ENCODE measurements at places on chromosomes 6 and 20.

GRCh38 chr6:135699705-135700104 is 151.8 kb upstream of the PDE7B start:
- DNase-seq: no peak
- no peak overlapping the region for H3K4me3 ChIP-seq
- no peak overlapping the region for H3K27ac ChIP-seq
- H3K27me3 ChIP-seq: peaks cover 12% of the 10 kb centered on the region

- H3K4me1 ChIP-seq: no peaks in the 10 kb centered on the region
- H3K27me3 ChIP-seq: no peaks in the 10 kb centered on the region
- H3K27ac ChIP-seq: no peak overlapping the region
- no peak overlapping the region for H3K4me3 ChIP-seq
- H3K36me3 ChIP-seq: no peaks in the 10 kb centered on the region
Measured at GRCh38 chr20:16842486-16843120, 94.4 kb downstream of the OTOR start.

GRCh38 chr6:80988286-80988685 is 764.2 kb downstream of the TENT5A start:
- H3K27me3 ChIP-seq: no peaks in the 10 kb centered on the region
- H3K4me3 ChIP-seq: no peak overlapping the region
- H3K27ac ChIP-seq: no peak overlapping the region
- no peaks in the 10 kb centered on the region for H3K4me1 ChIP-seq

- peaks cover 45% of the 10 kb centered on the region for H3K4me1 ChIP-seq
- H3K27ac ChIP-seq: peak overlapping the region; percentile 81
- H3K4me3 ChIP-seq: no peak overlapping the region
- H3K27me3 ChIP-seq: no peaks in the 10 kb centered on the region
Measured at GRCh38 chr6:42938987-42939809, 9.9 kb downstream of the CNPY3 start.

DNA sequence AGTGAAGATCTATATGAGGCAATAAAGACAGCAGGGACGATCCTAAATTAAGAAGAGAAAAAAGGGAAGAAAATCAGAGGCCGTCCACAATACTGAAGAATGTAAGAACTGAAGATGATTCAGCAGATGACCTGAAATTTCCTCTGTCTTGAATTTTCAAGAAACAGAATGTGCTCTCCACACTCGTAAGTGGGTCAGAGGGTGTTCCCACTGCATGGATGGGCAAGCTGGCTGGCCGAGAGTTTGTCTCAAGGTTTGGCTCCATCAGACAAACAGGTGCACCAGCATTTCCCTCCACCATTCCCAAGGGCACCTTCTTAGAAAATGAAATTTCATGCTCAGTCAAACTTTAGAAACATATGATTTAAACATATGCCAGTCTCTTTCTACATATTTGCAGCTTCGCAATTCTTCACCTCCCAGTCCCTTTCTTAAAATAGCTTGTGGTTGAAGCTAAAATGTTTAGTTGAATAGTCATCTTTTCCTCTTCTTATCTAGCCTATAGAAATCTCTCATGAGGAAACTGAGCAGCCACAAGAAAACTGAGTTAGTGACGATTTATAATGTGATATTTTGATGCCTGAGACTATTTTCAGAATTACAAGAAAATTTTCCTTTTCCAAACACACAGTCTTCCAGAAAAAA is 576.4 kb downstream of the PRKN start:
- peaks cover 4% of the 10 kb centered on the region for H3K4me1 ChIP-seq

GRCh38 chr6:139698526-139699176 is 324.2 kb upstream of the CITED2 start:
- peaks cover 2% of the 10 kb centered on the region for H3K4me1 ChIP-seq
- H3K4me3 ChIP-seq: no peak overlapping the region
- H3K27me3 ChIP-seq: no peaks in the 10 kb centered on the region
- no peak for DNase-seq

GRCh38 chr20:39855056-39855455 is 834.0 kb downstream of the MAFB start:
- H3K27ac ChIP-seq: no peak overlapping the region
- no peak for DNase-seq
- H3K4me3 ChIP-seq: no peak overlapping the region
- H3K36me3 ChIP-seq: no peaks in the 10 kb centered on the region

- H3K36me3 ChIP-seq: no peaks in the 10 kb centered on the region
- H3K4me1 ChIP-seq: no peaks in the 10 kb centered on the region
- no peak overlapping the region for H3K27ac ChIP-seq
Measured at GRCh38 chr6:150482883-150483409, 114.1 kb downstream of the IYD start.

GRCh38 chr6:16766043-16766536 is 4.8 kb upstream of the ATXN1 start:
- no peak overlapping the region for H3K27ac ChIP-seq
- peaks cover 11% of the 10 kb centered on the region for H3K36me3 ChIP-seq
- H3K4me3 ChIP-seq: no peak overlapping the region
- no peaks in the 10 kb centered on the region for H3K27me3 ChIP-seq
- no peak for DNase-seq
- peaks cover 12% of the 10 kb centered on the region for H3K4me1 ChIP-seq

DNA sequence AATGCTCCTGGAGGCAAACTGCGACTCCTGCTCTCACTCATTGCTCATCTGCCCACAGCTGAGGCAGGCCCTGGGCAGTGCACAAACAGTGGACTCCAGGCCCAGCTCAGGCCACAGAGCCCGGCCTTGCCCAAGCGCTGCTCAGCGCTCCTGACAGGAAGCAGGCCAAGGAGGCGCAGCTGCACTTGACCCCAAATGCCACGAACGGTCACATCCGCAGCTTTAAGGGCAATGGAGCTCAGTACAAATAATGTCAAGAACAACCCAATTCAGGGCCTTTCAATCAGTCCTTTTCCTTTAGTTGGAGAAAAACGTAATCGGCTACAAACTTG is 33.8 kb downstream of the RRBP1 start:
- H3K36me3 ChIP-seq: peaks cover 14% of the 10 kb centered on the region
- peak overlapping the region; percentile 55 for H3K4me3 ChIP-seq
- no peaks in the 10 kb centered on the region for H3K27me3 ChIP-seq
- H3K4me1 ChIP-seq: peaks cover 41% of the 10 kb centered on the region
- DNase-seq: no peak
- peak overlapping the region; percentile 80 for H3K27ac ChIP-seq

DNA sequence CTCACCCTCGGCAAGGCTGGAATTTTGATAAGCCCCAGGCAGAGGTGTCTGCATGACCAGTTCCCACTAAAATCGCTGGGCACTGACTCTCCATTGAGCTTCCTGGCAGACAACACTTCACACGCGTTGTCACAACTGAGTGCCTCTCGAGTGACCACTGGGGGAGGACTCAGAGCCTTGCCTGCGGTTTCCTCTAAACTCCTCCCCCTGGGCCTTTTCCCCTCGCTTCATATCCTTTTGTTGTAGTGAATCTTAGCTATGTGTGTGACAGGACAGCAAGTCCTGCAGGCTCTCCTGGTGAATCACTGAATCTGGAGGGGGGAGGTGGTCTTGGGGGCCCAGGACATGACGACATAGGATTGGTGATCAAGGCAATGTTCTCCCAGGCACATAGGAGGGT is 670.8 kb downstream of the PRKN start:
- H3K27ac ChIP-seq: no peak overlapping the region
- no peaks in the 10 kb centered on the region for H3K4me1 ChIP-seq
- H3K36me3 ChIP-seq: no peaks in the 10 kb centered on the region
- no peak overlapping the region for H3K4me3 ChIP-seq
- DNase-seq: no peak

DNA sequence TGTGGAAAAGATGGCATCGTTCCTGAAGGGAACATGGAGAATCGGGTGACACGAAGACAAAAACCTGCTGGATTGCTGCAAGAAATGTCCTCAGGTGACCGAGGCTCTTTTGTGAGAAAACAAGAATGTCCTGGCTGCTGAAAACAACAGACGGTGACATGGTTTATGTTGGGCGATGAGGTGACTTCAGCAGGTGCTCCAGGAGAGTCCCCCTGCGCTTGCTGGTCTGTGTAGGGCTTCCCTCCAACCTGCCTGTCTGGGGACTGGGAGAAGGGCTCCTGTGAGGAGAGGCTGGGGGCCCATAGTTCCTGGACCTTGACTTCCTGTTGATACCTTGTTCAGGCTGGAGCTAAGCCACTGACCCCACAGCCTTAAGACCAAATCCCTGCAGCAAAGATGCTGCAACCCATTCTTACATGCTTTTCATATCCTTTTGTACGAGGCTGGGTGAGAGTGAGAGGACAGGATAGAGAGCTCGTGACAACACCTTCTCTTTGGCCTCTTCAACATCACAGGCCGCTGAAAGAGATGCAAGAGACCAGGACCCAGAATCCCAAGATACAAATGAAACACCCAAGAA is 134.8 kb downstream of the CD83 start:
- H3K4me1 ChIP-seq: peaks cover 30% of the 10 kb centered on the region
- no peaks in the 10 kb centered on the region for H3K27me3 ChIP-seq
- peak overlapping the region; percentile 56 for H3K27ac ChIP-seq
- no peak for DNase-seq
- no peak overlapping the region for H3K4me3 ChIP-seq

- no peaks in the 10 kb centered on the region for H3K27me3 ChIP-seq
- peak overlapping the region; percentile 84 for H3K27ac ChIP-seq
- H3K4me3 ChIP-seq: peak overlapping the region; percentile 20
- DNase-seq: no peak
Measured at GRCh38 chr6:119463081-119463626, 113.6 kb upstream of the MAN1A1 start.

GRCh38 chr6:156909212-156910010 is 132.2 kb downstream of the ARID1B start:
- peaks cover 74% of the 10 kb centered on the region for H3K4me1 ChIP-seq
- no peaks in the 10 kb centered on the region for H3K27me3 ChIP-seq
- no peak for DNase-seq
- no peak overlapping the region for H3K4me3 ChIP-seq
- peaks cover 44% of the 10 kb centered on the region for H3K36me3 ChIP-seq

GRCh38 chr6:163250116-163250515 is 164.4 kb upstream of the QKI start:
- H3K4me3 ChIP-seq: no peak overlapping the region
- no peak overlapping the region for H3K27ac ChIP-seq
- peaks cover 2% of the 10 kb centered on the region for H3K4me1 ChIP-seq
- no peaks in the 10 kb centered on the region for H3K36me3 ChIP-seq
- H3K27me3 ChIP-seq: peaks cover 12% of the 10 kb centered on the region

GRCh38 chr6:39698789-39699188 is 26.4 kb downstream of the KIF6 start:
- no peaks in the 10 kb centered on the region for H3K36me3 ChIP-seq
- no peak overlapping the region for H3K4me3 ChIP-seq
- peaks cover 11% of the 10 kb centered on the region for H3K27me3 ChIP-seq
- no peak for DNase-seq
- H3K4me1 ChIP-seq: peaks cover 18% of the 10 kb centered on the region

- H3K4me1 ChIP-seq: no peaks in the 10 kb centered on the region
- no peaks in the 10 kb centered on the region for H3K36me3 ChIP-seq
- H3K4me3 ChIP-seq: no peak overlapping the region
- H3K27ac ChIP-seq: no peak overlapping the region
- no peaks in the 10 kb centered on the region for H3K27me3 ChIP-seq
- DNase-seq: no peak
Measured at GRCh38 chr6:95767897-95768463, 190.6 kb downstream of the MANEA start.

DNA sequence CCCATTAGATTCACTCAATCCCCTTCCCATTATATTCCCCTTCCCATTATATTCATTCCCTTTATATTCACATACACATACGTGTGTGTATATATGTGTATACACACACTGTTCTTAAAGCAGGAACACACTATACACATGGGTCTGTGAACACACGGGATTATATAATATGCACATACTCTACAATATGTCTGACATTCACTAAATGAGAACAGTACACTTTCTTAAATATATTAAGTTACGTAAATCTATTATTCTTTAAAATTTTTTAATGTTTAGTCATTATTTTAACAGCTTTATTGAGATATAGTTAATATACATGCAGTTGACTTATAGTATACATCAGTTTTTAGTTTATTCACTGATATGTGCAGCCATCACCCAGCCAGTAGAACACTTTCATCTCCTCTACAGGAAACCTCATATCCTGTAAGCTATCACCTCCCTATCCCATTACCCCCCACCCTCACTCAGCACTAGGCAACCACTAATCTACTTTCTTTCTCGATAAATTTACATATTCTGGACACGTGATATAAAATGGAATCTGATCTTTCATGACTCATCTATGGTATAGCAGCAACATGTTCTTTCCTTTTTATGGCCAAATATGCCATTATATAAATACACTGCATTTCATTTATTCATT is 13.9 kb upstream of the SUMO4 start:
- peak overlapping the region; percentile 20 for H3K27ac ChIP-seq
- no peaks in the 10 kb centered on the region for H3K27me3 ChIP-seq
- no peak for DNase-seq

DNA sequence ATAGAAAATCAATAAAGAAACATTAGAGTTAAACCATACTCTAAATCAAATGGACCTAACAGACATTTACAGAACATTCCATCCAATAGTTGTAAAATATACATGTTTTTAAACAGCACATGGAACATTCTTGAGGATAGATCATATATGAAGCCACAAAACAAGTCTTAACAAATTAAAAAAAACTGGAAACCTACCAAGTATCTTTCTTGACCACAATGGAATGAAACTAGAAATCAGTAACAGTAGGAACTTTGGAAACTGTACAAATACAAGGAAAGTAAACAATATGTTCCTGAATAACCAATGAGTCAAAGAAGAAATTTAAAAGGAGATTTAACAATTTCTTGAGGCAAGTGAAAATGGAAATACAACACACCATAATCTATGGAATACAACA is 91.2 kb upstream of the GLP1R start:
- H3K4me3 ChIP-seq: no peak overlapping the region
- DNase-seq: no peak
- no peaks in the 10 kb centered on the region for H3K36me3 ChIP-seq

DNA sequence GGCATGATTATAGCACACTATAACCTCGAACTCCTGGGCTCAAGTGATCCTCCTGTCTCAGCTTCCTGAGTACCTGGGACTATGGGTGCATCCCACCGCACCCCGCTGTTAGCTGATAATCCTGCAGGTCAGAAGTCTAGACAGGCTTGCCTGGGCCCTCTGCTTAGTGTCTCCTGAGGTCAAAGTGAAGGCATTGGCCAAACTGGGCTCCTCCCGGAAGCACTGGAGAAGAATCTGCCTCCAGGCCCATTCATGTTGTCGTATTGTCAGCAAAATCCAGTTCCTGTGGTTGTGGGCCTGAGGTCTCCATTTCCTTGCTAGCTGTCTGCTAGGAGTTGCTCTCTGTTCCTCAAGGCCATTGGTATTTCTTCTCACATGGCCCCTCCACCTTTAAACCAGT is 6.3 kb upstream of the MROH8 start:
- H3K27me3 ChIP-seq: no peaks in the 10 kb centered on the region
- no peak overlapping the region for H3K4me3 ChIP-seq
- DNase-seq: no peak
- H3K27ac ChIP-seq: no peak overlapping the region
- peaks cover 40% of the 10 kb centered on the region for H3K36me3 ChIP-seq

DNA sequence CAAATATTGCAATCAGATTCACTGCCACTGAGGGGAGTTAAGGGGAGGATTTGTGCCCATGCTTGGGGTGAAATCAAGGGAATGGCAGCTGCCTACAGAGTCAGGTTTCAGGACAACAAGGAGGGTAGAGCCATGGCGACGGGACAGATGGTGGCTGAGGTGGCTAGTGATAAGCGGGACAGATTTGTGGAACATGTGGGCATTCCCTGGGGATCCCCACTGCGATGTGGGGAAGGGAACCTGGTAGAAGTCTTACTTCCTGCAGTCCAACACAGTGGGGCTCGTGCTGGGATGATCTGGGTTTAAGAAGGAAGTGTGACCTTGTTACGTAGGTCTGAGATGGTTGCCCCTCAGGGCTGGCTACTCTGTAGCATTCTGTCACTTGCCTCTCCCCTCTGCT is 292.0 kb upstream of the JARID2 start:
- no peak overlapping the region for H3K4me3 ChIP-seq
- peak; percentile 20 for DNase-seq
- H3K4me1 ChIP-seq: peaks cover 41% of the 10 kb centered on the region
